ENCODE measurements at places on chromosomes 7 and 10.
A peak's percentile ranks its signal among the peaks of the same experiment; 100 is the strongest.

- DNase-seq = no peak
Measured at GRCh38 chr7:73429215-73429614, 4.4 kb upstream of the FZD9 start.

GRCh38 chr7:84950836-84951235 is 236.0 kb downstream of the SEMA3D start:
- DNase-seq = peak; percentile 49

DNA sequence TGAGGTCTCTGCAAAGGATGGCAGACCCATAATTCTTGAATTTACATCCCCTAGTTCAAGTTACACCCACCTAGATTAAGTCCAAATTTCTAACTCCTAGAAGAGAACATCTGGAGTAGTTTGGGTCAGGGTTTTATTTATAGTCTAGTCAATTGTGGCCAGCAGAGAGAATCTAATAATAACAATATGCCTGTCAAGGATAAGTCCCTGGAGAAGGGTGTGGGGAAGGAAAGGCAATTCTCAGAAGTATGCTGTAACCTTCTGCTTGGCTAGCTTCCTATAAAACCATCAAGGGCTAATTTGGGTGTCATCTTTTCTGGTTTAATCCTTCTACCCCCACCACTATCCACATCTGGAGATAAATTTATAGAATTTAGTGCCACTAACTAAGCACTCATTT is 52.8 kb upstream of the SEMA3E start:
- DNase-seq = no peak

GRCh38 chr10:119371704-119372663 is 164.6 kb downstream of the GRK5 start:
- DNase-seq = no peak

- peak; percentile 12 for DNase-seq
Measured at GRCh38 chr10:113228530-113228929, 278.5 kb downstream of the TCF7L2 start.

DNA sequence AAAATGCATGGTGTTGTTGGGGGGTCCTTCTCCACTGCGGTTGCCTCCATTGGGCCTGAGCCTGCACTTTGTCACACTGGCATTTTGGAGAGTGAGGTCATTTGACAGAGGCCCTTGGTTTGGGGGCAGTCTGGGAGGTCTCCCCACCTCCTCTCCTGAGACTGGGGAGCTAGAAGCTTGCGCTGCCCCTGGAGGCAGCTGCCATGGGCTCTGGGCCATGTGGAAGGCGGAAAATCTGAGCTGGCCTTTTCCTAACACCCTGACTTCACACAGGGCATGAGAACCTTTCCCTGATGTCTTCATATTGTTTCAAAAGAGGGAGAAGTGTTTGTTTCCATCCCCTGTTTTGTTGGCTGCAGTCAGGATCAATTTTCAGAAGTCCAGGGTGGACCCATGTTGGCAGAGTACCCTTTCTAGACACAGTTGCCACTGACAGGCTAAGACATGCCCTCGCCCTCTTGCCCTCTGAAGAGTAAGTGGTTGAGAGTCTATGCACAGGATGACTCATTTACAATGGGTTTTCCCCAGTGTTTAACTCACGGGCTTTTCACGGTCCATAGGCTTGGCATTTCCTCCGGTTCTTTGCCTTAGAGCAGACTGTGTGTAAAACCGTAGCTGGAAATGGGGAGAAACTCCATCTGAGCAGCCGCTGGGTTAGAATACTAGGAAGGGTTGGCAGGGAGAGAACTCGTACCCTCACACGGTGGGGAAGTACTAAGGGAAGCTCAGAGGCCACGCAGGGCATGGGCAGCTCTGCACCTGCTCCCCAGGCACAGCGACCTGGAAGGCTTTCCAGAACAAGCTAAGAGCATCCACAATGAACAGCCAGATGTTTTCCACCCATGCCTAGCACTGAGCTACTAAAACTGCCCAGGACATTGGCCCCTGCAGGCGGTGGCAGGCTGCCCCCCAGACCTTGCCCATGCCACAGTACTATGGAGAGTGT is 655.0 kb downstream of the SDK1 start:
- DNase-seq = peak; percentile 91

DNA sequence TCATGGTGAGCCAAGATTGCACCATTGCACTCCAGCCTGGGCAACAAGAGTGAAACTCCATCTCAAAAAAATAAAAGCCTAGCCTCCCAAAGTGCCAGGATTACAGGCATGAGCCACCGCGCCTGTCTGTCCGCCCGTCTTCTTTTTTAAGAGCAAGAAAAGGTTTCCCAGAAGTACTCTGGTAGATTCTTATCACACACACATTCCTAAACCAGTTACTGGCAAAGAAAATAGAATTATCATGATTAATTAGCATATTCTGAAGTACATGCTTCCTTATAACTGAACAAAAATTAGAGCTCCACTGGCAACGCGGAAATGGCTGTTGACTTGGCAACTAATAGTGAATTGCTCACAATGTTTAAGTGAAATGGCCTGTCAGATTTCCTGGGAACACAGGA is 87.0 kb downstream of the ADK start:
- DNase-seq = peak; percentile 52

GRCh38 chr7:7188091-7188490 is 5.7 kb downstream of the C1GALT1 start:
- no peak for DNase-seq

DNA sequence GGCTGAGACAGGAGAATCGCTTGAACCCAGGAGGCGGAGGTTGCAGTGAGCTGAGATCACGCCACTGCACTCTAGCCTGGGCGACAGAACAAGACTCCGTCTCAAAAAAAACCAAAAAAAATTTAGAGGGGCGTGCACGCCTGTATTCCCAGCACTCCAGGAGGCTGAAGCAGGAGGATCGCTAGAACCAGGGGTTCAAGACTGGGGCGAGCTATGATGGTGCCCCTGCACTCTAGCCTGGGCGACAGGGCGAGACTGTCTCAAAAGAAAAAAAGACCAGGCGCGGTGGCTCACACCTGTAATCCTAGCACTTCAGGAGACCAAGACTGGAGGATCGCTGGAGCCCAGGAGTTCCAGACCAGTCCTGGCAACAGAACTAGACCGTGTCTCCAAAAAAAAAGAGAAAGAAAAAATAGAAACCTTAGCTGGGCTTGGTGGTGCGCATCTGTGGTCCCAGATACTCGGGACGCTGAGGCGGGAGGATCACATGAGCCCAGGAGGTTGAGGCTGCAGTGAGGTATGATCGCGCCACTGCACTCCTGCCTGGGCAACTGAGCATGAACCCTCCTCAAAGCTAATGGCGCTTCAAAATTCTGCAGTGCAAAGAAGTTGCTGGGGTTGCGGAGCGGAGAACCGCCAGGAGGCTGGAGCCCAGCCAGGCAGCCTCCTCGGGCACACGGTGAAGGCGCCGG is 382 bp upstream of the MBLAC1 start:
- DNase-seq = no peak

DNA sequence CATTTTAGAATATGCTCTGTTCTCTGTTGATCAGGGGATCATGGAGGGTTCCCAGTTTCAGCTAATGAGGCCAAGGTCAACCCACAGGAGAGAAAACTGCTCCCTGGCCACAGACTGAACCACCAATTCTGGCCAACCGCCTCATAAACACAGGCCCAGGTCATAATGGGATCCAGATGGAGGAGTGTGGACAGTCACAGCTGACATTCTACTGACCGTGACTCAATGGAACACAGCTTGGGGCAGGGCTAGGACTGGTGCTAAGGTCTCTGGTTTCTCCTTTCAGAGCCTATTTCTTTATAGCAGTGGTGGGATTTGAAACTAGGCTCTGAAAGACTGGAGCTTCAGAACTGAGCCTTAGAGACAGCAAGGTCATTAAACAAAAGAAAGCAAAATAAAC is 68.3 kb downstream of the HIPK2 start:
- no peak for DNase-seq

- no peak for DNase-seq
Measured at GRCh38 chr7:159033956-159034355, 110.7 kb downstream of the VIPR2 start.

DNA sequence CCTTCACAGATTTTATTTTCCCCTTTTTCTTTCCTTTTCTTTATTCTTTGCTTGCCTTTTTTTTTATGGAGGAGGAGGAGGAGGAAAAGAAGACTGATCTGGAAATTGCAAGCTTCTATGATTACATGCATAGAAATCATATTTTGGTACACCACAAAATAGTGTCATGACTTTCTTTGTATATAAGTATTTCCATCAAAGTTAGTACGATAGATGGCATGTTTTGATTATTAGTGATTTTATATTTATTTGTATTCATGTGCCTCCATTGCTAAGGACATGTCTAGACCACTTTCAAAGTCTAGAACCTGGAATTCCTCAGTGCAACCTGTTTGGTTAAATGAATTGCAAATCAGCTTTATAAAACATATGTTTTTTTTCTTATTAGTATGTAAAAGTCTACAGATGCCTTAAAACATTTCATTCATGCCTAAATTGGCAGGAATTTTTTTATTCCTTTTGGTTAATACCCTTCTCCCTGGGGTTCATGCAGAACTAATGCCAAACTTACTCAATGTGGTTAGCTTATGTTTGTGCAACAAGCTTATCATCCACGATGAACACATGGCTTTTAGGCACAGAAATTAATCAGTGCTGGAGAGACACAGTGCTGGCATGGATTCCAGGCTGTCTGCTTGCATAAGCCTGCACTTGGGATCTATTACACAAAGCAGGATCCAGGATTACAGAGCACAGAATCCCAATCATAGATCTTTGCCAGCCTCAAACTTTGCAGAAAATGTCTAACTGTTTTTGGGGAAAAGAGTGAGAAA is 213.1 kb downstream of the CHRM2 start:
- no peak for DNase-seq

DNA sequence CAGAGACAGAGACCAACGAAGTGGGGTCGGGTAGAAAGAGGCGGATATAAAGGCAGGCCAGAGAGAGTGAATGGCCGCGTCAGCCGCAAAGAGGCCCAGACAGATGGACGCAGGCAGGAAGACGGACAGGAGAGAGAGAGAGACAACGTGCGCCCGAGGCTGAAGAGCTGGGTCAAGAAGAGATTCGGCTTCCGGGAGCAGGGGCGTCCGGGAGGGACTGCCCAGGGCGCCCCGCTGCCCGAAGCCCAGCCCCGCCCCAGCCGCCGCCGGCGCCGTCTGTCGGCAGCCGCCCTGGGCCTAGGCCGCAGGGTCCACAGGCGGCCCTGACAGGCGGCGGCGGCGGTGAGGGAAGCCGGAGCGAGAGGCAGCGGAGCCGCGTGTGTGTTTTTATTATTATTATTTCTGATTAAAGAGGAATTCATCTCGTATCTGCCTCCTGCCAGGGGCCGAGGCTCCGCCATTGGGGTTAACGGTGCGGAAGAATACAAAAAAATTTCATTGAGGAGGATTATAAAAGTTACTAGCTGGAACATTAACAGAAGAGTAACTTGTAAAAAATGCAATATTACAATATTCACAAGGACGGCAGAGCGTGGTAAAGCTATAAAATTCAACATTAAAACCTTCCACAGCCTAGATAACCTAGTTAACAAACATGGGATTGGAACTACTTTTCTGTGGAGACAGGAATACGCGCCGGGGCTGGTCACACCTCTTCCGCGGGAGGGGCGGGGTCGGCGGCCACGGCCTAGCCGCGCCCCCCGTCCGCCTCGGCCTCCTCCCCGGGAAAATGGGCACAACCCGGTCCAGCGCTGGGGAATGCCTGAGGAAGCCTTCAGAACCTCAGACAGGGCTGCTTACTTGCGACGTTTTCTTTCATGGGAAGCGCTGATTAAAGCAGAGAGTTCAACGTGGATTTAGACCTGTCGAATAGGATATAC is 29.7 kb upstream of the PAX2 start:
- DNase-seq = no peak

- DNase-seq = peak; percentile 91
Measured at GRCh38 chr10:117680601-117681000, 138.1 kb downstream of the EMX2 start.

- no peak for DNase-seq
Measured at GRCh38 chr7:15176089-15176488, 273.5 kb upstream of the DGKB start.

DNA sequence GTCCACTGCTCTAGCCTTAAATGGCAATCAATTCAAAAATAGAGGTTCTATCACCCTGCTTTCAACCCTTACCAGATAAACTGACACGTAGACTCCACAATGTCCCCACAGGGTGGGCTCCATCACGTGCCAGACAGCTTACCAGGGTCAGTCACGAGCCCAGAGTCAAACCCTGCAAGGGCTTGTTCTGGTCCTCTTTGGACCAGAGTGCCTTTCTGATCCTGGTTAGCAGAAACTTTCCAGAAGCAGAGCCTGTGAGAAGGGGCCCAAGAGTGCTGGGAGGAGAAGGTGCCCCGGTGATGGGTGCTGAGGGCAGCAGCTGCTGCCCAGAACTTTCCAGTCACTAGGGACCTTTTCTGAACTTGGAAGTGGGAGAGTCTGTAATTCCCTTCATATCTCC is 354 bp upstream of the GIMAP5 start:
- no peak for DNase-seq

GRCh38 chr7:87058744-87059524 is 520 bp downstream of the ELAPOR2 start:
- DNase-seq = peak; percentile 23

- no peak for DNase-seq
Measured at GRCh38 chr7:157943561-157943960, 606.8 kb downstream of the DNAJB6 start.

DNA sequence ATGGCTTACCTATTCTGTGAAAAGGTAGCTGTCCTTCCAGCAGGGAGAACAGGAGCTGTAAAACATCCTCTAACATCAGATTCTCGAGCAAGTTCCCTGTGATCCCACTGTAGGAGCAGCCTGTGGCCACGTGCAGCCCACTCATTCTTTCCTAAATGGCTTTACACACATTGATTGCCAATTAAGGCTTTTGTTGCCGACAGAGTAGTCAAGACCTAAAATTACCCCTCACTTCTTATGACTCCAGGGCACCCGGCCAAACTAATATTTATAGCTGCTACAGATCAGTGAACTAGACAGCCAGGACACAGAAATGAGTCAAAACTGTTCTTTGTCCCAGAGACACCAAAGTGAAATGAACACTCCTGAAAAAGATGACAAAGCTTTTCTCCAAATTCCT is 832.1 kb downstream of the SORCS3 start:
- peak; percentile 35 for DNase-seq

DNA sequence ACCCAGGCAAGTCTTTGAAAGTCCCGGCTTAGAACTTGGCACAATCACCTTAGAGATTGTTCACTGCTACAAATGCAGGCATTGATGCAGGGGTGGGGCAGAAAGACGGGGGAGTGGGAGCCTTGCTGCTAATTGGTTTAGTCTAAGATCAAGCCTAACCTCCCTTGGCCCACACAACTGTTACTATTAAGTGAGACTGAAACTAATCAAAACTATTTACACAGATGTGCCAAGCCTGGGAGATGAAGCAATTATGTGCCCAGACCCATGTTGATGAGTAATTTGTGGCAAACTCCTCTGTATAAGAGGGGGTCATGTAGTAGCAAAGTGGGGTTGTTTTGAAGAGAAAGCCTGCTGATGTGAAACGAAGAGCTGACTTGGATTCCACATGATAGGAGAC is 178.2 kb upstream of the ITGB1 start:
- peak; percentile 95 for DNase-seq

- peak; percentile 67 for DNase-seq
Measured at GRCh38 chr7:46679671-46680070, 758.6 kb upstream of the IGFBP3 start.

DNA sequence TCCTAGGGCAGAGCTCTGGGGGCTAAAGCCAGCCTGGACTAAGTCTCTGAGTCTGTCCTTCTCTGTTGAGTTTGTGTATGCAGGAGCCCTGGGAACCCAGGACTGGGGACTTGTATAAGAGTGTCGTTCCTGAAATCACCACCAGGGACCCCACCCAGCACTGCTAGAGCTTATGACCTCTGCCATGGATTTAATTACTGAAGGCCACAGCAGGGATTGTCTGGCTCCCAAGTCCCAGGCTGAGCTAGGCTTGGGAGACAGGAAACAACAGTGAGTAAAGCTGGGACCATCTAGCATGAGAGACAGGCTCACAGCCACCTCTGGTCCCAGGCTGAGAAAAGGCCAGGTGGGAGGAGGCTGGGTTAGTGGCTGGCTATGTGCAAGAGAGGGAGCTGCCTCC is 1.4 kb upstream of the TSPAN15 start:
- peak; percentile 86 for DNase-seq
